Activated gamma-delta T cell treated with Interleukin-2 at 50 U/mL for 16 hours (primary cell): ENCODE measurements at places on chromosomes 1 and 21.

DNA sequence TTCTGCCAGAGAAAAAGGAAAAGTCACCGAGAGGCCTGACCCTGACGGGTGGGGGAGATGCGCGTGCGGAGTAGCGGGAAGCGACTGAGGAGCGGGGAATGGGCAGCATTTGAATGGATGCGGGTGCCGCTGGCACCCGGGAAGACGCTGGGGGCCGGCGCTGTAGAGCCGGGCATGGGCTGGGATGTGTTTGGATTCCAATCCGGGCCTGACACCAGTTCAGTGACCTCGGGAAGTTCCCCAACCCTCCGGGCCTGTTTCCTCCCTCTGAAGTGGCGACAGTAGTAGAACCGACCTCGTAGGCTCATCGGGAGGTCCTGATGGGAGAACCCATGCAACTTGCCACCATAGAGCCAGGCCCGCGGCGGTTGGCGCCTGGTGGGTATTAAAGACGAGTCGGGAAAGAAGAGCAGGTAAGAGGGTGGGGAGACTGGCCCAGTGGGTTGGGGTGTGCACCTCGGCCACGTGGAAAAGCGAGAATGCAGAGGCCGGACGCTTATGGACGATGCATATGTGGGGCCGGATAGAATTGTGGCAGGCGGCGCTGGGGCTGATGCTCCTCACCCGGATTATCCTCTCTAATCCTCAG is 642 bp upstream of the SLC16A1 start:
- no peak for DNase-seq

GRCh38 chr1:15941044-15941840 is 34.7 kb downstream of the ZBTB17 start:
- no peak for DNase-seq

DNA sequence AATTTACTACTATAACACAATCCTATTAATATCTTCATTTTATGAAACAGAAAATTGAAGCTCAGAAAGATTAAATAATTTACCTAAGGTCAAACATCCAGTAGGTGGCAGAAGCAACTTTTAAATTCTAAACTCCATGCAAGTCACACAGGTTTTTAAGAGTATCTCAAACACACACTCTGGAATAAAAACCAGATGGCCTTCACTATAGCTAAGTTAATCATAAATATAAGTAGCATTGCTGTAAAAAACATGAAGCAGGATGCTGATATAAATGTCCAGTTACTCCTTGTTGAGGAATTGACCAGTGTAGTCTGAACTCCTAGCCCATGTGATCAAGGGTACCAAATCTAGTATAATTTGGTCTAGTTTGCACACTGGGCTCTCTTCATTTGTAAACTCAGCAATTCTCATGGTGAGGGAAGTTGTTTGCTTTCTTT is 9.4 kb upstream of the FMO3 start:
- no peak for DNase-seq

DNA sequence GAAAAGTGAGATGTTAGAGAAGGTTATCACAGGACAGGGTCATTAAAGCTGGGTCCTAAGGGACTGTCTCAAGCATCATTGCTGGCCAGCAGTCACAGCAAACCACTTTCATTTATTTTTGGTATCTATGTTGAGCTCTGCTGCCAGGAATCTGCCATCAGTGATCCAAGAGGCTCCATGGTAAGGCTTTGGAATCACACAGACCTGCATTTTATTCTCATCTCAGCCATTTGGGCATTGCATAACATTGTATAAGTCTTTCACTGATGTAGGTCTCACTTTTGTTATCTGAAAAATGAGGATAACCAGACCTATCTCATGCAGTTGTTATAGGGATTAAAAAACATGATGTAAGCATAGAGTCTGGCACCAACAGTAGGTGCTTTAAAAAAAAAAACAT is 77.5 kb downstream of the OMA1 start:
- DNase-seq, result no peak

DNA sequence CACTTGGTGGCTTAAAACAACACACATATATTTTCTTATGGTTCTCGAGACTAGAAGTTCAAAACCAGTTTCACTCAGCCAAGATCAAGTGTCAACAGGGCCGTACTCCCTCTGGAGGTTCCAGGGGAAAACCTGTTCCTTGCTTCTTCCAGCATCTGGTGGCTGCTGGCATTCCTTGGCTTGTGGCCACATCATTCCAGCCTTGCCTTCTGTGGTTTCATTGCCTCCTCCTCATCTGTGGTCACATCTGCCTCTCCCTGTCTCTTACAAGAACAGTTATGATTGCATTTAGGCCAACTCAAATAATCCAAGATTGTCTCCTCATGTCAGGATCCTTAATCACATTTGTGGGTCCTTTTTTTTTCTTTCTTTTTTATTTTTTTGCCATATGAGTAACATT is 240.7 kb upstream of the HOOK1 start:
- no peak for DNase-seq

DNA sequence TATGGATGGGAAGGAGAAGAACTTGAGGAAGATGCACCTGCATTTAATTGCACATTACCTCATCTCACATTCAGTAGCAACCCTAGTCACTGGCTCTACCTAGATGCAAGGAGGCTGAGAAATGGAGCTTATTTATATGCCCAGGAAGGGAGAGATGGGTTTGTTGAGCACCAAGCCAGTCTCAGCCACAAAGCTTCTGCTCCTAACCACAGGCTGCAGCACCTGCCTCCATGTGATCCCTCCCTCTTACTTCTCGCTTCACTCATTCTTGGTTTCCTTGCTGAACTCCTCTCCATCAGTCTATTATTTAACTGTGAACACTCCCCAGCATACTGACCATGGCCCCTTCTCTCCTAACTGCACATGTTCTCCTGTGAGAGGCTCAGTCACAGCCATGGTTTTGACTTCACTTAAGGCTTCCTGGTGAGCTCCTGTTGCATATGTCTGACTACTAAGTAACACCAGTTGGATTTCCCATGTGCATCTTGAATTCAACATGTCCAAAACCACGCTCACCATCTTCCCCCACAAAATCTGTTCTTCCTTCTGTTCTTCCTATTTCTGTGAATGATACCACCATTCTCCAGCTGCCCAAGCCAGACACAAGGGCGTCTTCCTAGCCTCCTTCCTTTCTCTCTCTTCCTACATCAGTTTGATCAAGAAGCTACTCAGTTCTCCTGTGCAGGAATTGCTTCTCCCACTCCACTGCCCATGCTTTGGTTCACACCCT is 139.8 kb downstream of the AK5 start:
- no peak for DNase-seq

DNA sequence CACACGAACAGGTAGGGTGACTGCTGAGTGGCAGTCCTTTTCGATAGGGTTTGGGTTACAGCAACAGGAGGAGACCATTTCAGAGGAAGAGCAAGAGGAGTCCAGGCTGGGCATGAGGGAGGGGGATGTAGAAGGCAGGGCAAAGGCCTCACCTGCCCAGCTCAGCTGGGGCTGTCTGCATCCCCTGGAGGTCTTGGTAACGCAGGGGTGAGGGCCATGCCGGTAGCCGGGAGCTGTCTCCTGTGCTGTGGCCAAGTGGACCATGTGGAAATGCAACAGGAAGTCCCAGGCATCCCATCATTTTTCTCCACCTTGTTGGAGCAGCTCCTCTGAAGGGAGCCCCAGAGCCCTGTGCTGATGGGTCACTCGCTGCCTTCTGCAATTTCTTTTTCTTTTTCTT is 105.4 kb upstream of the C1orf174 start:
- no peak for DNase-seq

DNA sequence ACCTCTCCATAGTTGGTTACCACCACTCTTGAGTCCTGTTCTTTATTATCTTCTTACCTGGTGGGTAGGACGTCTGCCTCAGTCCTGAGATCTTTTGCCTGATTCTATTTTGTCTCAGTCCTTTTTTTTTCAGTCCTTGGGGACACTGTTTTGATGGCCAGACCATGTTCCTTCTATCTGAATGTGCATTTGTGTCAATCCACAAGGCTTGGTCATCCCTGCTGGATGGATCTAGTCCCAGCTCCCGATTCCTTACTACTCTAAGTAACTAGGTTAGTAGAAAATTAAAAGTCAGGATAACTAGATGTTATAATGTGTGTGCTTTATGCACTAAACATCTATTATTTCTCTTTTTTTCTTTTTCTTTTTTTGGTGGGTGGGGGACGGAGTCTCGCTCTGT is 28.1 kb upstream of the AK4 start:
- DNase-seq, result no peak

DNA sequence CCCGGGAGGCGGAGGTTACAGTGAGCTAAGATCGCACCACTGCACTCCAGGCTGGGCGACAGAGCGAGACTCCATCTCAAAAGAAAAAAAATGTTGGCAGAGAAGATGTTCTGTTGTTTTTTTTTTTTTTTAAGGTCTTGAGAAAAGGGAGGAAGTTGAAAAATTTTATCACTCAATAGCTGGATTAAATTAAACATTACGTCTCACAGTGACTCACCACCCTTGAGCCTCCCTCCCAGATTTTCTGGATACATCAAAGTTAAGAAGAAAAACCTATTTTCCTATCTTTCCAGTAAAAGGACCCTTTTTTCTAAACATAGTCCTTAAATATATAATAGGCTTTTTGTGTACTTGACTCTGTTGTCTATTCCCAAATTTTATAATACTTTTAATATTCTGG is 35.5 kb downstream of the IFNAR1 start:
- no peak for DNase-seq

DNA sequence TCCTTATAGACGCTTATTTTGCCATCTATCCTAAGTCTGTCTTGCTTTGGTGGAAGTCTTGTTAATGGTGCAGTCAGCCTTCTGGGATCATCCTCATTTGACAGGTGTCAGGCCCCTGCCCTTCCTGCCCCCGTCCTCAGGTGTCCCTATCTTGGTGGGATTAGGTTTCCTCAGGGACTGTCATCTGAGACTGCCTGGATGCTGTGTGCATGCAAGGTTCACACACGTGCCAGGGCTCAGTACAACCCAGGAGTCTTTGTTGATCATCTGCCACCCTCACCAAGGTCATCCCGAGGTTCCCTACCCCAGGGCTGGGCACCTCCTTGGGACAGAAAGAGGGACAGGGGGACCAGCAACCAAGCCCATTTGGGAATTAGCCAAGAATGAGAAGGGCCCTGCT is 18.0 kb downstream of the PADI2 start:
- DNase-seq, result no peak

DNA sequence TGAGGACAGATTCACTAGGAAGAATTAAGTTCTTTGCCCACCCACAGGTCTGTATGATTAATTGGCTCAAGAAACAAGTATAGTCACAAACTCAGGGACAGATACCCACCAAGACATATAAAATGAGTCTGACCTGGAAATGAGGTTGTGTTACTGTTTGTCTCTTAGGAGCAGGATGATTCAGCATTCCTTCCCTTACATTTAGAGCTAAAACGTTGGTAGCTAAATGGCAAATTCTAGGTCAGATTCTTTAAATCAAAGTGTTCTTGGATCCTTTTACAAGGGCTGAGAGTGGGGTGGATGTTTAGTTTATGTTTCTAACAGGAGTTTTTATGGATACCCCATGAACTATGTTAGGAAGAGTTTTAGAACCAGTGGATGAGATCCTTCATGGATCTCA is 4.7 kb downstream of the RIMKLA start:
- DNase-seq, result no peak

GRCh38 chr1:118866330-118866729 is 121.8 kb downstream of the TBX15 start:
- no peak for DNase-seq

- no peak for DNase-seq
These were observed 21.2 kb downstream of the PTGS2 start for GRCh38 chr1:186658999-186659398.

DNA sequence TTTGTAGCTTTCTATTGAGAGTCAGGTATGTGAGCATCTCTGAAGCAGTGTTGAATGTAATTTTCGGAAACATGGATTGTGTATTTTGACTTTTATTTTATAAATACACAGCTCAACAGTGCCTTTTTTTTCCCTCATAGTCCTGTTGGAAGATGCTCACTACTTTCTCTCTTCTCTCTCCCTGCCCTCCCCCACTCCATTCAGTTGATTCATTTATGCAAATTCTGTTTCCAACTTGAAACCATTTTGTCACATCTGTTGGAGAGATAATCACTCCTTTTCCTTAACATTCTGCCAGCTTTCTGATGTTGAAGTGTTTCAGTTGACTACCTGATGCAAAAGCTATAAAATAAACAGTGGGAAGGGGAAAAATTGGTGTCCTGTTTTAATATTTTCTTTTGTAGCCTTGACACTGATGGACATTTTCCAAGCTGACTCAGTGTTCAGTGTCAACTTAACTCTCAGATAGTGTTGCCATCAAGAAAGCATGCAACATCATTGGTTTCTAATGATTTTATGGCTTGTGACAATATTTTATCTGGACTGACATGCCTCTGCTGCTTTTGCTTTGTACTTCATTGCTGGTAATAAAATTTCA is 194.5 kb downstream of the HS2ST1 start:
- DNase-seq, result no peak

DNA sequence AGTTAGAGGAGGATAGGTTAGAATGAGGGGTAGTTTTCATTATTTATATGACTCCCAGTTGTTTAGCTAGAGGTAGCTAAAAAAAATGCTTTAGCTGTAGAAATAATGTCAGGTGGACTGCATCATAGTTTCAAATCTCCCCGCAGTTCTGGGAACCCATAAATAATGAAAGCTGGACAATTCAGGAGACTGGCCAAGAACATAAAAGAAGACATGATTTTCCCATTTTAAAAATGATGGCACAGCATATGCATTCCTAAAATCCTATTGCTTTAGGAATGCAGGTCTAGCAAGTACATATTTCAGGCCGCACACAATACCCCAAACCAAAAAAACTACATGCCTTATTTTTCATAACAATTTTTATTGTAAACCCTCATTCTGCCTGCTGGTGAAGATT is 143.3 kb downstream of the CTH start:
- no peak for DNase-seq

DNA sequence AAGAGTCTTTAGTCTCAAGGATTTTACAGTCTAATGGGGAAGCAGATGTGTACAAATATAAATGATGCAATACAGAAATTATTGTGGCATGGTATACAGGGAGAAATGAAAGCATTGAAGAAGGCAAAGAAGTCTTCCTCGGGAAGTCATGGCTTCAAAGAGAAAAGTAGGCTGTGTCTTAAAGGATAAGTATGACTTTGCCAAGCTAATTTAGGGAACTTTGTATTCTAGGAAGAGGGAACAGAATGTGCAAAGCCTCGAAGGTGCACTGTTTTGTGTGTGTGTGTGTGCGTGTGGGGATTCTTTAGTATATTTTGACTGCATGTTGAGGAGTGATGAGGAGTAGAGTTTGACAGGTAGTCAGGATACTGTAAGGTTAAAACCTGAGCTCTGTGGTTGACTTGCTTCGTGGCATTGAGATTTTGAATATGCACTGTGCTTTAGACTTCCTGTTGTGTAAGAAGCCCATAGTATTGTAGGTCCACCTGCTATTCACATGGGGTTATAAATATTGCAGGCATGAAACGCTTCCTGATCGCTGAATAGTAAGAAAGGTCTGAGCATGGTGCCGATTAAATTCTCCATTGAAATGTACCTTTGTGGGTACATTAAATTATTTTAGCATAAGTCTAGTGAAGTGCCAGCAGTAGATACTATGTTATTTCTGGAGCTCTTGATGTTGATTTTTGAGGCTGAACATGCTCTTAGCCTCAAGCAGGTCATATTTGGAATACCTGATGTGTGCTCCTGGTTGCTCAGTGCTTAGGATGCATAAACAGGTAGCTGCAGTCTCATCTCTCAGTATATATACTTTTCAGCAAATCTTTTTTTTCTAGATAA is 8.0 kb downstream of the SMAP2 start:
- no peak for DNase-seq
